ENCODE measurements at places on chromosomes 5 and 9.

GRCh38 chr5:118593003-118593328, 395.4 kb downstream of the DTWD2 start:
- DNase-seq = no peak

DNA sequence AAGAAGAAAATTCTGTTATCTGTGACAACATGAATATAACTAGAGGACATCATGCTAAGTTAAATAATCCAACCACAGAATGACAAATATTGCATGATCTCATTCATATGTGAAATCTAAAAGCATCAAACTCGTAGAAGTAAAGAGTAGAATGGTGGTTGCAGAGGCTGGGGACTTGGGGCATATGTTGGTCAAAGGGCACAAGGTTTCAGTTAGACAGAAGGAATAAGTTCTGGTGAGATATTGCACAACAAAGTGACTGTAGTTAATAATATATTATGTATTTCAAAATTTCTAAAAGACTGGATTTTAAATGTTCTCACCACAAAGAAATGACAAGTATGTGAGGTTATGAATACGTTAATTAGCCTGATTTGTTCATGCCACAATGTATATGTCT, 24.8 kb downstream of the GRIA1 start:
- DNase-seq = no peak

GRCh38 chr5:143771189-143771588, 40.8 kb upstream of the HMHB1 start:
- no peak for DNase-seq

- no peak for DNase-seq
These were observed 158.7 kb downstream of the NMUR2 start for GRCh38 chr5:152246401-152246800.

- DNase-seq = no peak
These were observed 438.3 kb downstream of the DIRAS2 start for GRCh38 chr9:90204128-90204831.

DNA sequence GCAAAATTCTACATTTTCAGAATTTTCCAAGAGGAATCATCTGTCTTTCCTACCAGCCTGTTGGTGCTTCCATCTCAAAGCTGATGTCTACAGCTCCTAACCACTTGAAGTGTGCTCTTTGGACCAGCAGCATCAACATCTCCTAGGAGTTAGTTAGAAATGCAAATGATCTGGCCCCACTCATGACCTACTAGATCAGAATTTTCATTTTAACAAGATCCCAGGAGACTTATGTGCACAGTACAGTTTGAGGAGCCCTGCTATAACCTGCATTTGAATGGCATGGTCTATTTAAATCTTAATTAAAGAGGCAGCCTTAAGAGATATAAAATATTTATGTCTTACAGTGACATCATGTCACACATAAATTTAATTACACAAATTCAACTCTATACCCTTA, 33.8 kb downstream of the ITK start:
- no peak for DNase-seq

DNA sequence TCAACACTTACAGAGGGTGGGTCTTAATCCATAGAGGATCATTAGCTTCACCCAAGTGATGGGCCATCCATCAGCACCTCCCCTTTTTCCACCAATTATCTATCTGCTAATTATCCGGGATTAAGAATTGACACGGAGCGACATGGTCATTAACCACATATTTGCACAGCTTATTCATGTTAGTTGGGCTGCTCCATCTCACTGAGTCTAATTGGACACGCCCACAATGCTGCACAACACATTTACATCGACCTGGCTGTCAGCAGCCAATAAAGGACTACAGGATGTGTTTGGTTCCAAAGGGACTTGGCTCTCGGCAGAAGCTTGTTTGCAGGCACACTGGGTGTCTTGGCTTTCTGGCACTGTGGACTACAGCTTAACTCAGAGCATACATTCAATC, 21.6 kb downstream of the FOXE1 start:
- no peak for DNase-seq

- no peak for DNase-seq
These were observed 32.9 kb upstream of the CDK20 start for GRCh38 chr9:88007291-88007650.

DNA sequence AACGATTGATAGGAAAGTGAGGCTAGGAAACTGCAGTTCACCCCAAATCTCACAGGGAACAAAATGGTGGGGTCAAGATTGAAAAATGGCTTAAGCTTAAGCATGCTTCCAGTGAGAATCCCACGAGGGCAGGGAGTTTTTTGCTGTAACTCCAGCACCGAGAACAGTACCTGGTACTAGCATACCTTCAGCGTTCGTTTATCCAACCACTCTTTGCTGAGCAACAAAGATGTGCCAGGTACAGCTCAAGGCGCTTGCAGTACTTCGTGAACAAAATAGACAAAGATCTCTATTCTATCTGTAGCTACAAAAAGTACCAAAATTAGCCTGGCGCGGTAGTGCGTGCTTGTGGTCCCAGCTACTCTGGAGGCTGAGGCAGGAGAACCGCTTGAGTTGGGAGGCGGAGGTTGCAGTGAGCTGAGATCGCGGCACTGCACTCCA, 778 bp upstream of the PPP6C start:
- DNase-seq = no peak

DNA sequence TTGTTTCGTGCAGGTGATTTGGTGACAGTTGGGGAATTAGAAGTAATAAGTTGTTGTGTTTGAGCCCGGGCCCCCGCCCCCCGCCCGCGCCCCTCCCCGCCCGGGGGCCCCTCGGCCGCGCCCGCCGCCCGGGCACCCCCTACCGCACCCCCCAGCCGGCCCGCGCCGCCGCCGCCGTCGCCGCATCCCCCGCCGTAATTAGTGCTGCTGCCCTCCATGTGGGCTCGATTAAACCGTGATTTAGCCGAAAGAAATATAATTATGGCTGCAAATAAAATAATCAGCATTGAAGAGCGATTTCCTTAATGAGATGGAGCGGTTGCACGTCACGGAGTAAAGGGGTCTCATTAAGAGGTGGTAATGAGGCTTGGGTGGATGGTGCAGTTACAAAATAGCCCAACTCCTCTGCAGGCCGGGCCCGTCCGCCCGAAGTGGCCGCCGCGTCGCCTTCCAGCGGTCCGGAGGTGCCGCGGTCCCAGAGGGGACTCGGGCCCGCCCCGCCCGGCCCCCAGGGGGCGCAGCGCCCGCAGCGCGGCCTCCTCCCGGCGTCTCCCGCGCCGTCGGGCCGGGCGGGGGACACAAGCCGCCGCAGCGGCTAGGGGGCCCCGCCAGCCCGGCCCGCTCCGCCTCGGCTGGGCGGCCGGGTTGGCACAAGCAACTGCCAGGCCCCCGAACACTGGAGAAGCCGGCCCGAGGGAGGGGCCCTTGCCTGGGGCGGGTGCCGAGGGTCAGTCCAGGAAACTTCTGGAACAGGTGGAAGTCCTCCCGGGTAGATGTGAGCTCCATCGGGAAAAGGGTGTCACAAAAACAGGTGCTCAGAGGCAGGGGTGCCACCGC, 6.9 kb upstream of the OTP start:
- no peak for DNase-seq

- DNase-seq = no peak
These were observed 604.5 kb downstream of the GABRG2 start for GRCh38 chr5:162672061-162672460.

DNA sequence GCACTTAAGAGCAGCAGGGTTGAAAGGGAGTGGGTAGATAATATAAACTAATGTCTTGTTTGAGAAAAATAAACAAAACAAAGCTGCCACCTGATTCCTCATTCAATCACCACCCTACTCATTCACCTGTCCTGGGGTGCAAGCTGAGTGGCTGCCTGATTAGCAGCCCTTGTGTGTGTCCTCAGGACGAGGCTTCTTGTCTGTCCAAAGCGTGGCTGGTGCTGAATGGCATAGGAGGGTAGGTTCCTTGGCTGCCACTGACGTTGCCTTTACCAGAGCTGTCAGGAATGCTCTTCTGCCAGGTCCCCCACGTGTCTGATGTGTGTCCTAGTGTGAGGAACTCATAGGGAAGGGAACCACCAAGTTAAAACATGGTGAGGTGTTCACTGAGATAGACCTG, 146.6 kb upstream of the SLC24A2 start:
- no peak for DNase-seq

DNA sequence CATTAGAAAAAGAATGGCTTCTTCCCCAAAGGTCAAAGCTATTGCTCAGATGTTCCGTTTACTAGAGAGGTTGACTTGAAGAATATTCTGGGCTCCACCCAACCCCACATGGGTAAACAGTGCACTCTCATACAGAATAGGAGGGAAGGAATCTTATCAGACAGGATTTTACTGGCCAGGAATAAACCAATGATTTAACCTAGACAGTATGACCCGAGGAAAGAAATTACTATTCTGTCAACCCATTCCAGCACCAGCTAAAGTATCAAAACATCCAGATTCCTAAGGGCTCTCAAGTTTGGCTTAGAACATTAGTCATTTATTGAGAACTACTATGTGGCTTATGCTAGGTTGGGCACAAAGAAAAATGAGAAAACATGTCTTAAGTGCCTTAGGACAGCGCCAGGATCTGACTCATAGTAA, 493.6 kb upstream of the KLF4 start:
- no peak for DNase-seq

GRCh38 chr5:17398431-17398830, 99.6 kb upstream of the TAF11L2 start:
- no peak for DNase-seq

DNA sequence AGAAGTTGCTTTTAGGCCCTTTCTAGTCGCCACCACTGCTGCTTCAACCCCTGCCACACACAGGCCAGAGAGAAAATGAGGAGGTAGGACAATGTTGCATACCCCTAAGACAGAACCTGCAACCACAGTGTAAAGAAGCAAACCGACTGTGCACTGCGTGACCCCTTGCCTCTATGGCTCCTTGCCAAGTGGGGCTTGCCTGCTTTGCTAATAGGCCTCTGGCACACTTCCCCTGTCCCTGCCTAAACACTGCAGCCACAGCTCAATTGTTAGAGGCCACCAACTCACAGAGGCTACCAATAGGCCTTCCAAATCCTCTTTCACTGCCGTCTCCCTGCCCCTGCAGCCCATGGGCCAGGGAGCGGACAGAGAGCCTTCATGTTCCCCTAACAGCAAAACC, 280.1 kb downstream of the CDH10 start:
- no peak for DNase-seq

- DNase-seq = no peak
These were observed 1.6 kb upstream of the PAPPA start for GRCh38 chr9:116151966-116152381.

DNA sequence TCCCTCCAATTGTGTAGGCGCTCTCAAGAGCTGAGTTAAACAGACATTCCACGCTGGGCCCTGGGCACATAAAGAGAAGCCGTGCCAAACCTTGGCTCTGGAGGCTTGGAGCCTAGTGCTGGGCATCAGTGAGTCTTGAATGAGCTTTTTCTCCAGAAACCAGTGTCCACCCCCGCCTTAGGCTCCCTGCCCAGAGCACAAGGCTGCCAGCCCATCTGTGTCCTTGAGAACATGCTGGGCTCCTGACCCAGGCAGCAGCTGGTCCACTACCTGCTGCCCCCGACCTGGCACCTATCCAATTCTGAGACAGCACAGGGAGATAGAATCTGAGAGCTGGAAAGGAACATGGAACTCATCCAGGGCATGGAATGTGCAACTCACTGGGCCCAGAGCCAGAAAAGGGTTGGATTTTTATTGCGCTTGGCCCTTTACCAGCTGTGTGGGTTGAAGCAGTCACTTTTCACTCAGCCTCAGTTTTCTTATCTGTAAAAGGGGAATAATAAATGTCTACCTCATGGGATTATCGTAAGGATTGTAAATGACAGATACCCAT, 92.4 kb upstream of the CPLX2 start:
- no peak for DNase-seq

DNA sequence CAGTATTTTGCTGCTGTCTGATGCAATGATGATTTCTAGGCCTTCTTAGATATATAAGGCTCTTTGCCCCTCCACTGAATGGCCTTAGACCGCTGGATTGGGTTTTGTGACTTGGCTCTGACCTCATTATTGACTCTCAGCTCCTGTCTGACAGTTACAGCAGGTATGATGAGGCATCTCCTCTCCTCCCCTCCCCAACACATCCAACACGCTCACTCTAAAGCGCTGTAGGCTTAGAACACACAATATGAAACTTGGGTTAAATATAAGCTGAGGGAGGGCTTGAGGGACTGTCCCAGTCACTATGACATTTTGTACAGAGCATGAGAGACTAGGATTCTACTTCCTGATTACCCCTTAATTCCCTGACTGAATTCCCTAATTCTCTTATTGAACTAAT, 18.8 kb upstream of the CER1 start:
- DNase-seq = no peak

GRCh38 chr9:117545846-117546245, 131.0 kb upstream of the ASTN2 start:
- no peak for DNase-seq

DNA sequence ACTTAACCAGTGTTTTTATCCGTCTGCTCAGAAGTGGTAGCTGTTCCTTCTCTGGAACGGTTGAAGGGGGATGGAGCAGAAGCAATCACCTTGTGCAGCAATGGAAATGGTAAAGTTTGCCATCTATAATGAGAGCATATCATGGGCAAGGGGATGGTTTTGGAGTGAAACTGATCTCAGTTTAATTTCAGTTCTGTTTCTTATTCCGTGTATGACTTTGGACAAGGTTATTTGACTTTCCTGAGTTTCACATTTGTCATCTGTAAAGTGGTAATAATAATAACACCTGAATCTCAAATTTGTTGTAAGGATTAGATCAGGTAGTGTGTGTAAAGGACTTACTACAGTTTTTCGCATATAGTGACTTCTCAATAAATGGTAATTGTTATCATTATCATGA, 106.1 kb downstream of the PCSK1 start:
- no peak for DNase-seq

GRCh38 chr5:181198905-181199519, 6.0 kb downstream of the TRIM7 start:
- no peak for DNase-seq

DNA sequence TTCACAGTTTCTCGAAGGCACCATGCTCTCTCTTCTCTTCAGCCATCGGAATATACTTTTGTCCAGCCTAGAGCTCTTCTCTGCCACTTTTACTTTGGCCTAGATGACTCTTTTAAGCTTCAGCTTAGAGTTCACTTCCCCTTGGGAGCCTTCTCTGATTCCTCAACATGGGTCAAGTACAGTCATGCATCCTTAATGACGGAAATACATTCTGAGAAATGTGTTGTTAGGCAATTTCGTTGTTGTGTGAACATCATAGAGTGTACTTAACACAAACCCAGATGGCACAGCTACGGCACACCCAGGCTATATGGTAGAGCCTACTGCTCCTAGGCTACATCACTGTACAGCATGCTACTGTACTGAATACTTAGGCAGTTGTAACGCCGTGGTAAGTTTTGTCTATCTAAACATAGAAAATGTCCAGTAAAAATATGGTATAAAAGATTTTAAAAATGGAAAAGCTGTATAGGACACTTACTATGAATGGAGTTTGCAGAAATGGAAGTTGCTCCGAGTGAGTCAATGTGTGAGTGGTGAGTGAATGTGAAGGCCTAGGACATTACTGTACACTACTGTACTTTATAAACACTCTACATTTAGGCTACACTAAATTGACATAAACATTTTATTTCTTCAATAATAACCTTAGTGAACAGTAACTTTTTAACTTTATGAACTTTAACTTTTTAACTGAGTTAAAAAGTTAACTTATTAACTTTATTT, 15.1 kb upstream of the TNFSF15 start:
- DNase-seq = no peak
